ENCODE measurements at places on chromosomes 7 and 10.

DNA sequence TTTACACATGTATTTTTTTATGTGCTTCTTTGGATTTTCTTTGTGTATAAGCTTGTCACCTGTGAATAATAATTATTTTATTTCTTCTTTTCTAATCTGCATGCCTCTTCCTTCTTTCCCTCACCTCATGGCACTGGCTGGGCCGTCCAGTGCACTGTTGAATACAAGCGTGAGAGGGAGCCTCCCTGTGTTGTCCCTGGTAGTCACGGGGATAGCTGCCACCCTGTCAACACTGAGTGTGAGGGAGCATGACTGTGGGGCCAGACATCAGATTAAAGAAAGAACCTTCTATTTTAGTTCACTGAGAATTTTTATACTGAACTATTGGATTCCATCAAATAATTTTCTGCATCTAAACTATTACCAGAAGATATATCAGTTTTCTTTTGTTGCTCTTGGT, 187.9 kb downstream of the CDC14C start:
- no peak for DNase-seq

- no peak for DNase-seq
Observed at GRCh38 chr10:70726909-70727495, 54.7 kb downstream of the ADAMTS14 start.

GRCh38 chr7:30968294-30968693, 4.5 kb downstream of the GHRHR start:
- no peak for DNase-seq

GRCh38 chr10:133362846-133363245, 5.0 kb upstream of the FUOM start:
- no peak for DNase-seq

- DNase-seq: no peak
Observed at GRCh38 chr7:122438492-122438891, 133.9 kb upstream of the FEZF1 start.

- no peak for DNase-seq
Observed at GRCh38 chr7:82449910-82450309, 6.3 kb upstream of the CACNA2D1 start.

GRCh38 chr7:106021151-106022067, 58.3 kb downstream of the CDHR3 start:
- DNase-seq: peak; percentile 67

DNA sequence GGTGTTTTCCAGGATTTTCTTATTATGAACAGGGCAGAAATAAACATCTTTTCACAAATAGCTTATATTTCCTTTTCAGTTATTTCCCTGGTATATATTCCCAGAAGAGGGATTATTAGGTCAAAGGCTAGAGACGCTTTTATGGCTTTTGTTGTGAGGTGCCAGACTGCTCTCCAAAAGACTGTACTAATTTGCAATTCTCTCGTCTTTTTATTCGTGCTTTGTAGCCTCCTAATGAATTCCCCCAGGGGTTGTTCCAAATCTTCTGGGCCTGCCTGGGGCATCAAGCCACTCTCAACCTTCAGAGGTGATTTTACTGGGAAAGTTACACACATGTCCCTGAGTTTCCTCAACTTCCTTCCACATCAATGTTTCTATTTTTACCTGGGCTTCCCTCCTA, 34.0 kb upstream of the R3HCC1L start:
- DNase-seq: no peak

DNA sequence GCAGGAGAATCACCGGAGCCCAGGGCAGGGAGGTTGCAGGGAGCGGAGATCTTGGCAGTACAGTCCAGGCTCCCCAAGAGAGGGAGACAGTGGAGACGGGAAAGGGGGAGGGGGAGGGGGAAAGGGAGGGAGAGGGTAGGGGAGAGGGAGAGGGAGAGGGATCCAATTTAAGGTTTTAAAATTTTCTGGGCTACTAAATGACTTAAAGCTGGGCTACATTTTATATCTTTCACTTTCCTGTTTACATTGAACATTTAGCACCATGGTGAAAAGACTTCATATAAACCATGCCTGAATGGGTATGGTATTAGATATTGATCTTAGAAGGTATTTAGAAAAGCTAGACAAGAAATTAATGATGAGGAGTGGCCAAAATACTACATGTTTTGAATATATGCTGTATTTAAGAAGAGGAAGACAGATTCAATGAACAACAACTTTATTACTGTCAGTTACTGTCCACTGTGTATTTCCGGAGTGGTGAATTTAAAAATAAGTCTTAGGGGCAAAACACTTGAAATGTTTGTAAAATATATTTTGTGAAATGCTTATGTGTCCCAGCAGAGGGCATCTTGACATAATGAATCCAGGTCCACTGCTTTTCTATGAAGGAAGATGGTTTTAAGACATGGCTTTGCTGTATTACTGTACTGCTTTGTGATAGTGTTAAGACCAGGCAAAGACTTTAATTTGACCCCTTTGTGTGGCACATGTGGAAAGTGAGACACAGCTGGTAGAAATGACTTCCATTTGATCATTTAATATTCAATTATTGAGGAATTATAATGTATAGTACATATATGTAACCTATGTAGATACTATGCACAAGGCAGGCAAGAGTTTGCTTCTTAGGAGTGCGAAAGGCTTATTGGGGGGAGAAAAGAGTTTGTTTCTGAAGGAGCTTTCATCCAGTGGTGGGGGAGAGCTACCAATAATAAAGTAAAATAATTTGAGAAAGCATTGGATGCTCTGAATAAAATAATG, 52.8 kb downstream of the NRF1 start:
- peak; percentile 59 for DNase-seq

DNA sequence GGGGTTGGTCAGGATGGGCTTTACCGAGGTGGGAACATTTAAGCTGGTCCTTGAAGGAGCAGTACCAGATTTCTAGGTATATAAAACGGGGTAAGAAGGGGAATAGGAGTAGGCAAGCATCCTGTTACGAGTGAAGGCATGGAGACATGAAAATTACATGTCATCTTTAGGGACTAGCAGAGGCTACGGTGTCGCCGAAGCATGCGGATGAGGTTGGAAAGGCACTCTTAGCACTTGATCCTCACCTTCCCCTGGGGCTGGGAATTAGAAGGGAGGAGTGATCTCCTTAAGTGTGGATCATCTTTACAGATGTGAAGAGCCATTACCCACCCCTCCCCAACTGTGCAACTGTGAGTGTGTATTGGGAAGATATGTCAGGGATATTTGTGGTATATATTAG, 13.8 kb upstream of the ZRANB1 start:
- DNase-seq: no peak

GRCh38 chr7:96624954-96625353, 84.7 kb downstream of the SEM1 start:
- DNase-seq: peak; percentile 19

DNA sequence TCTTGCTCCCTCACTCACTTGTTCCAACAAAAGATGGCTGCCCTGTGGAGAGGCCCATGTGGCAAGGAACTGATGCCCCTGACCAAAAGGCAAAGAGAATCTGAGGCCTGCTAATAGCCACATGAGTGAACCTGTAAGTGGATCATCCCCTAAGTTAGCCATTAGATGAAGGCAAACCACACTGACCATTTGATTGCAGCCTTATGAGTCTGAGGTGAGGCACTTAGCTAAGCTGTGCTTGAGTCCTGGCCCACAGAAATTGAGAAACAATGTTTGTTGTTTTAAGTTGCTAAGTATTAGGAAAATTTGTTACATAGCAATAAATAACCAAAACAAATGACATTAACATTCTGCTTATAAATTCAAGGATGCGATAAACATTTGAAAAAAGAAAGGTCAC, 100.1 kb upstream of the BET1 start:
- no peak for DNase-seq

- no peak for DNase-seq
Observed at GRCh38 chr10:94546049-94546900, 687 bp downstream of the HELLS start.
